Activated CD4-positive, alpha-beta T cell treated with anti-CD3 and anti-CD28 coated beads for 24 hours (primary cell): ENCODE measurements at places on chromosomes 12 and 14.

DNA sequence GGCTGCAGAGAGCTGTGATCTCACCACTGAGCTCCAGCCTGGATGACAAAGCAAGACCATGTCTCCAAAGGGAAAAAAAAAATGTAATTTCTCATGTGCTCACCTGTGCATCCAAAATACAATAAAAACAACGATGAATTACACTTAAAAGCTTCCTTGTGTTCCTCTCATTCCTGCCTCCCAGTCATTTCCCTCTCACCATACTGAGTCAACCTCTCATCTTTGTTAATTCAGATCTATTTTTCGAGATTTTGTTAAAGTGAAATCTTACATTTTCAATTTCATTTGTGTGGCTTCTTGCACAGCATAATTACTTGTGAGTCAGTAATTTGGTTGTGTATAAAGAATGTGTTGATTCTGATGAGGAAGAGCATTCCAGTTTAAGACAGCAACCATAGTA, 1203.2 kb downstream of the TMEM121 start:
- DNase-seq = no peak

GRCh38 chr12:57149245-57149900, 2.0 kb upstream of the LRP1-AS start:
- no peak for DNase-seq

- DNase-seq = no peak
These were observed 39.4 kb downstream of the MLXIP start for GRCh38 chr12:122117979-122118378.

DNA sequence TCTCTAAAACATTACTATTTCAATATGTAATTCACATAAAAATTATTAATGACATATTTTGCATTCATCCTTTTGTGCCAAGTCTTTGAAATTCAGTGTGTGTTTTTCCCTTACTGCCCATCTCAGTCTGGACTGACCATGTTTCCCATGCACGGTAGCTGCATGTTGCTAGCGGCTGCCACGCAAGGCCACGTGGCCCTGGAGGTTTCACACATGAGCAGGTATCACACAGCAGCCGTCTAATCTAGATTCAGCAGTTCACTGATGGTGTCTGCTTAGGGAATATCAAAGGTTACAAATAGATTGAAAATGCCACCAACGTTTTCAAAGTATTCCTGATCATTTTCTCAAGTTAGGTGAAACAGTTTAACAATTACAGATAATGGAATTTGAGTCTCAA, 234.8 kb upstream of the FKBP4 start:
- DNase-seq = no peak

DNA sequence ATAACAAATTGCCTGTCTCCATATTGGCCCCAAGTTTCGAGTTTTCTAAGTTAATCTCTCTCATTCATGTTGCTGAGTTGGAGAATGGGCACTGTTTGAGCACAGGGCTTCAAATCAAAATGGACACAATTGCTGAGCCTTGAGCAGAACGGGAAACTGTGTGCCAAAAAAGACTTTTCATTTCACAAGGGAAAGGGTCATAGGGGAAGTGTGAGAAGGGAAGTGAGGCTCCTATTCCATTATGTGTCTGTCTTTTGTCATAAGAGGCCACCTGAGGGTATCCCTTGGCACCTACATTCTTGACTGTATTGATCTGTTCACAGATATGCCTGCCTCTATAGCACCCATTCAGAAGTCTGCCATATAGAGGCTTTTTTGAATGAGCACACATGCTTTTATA, 59.1 kb downstream of the TTLL5 start:
- no peak for DNase-seq

DNA sequence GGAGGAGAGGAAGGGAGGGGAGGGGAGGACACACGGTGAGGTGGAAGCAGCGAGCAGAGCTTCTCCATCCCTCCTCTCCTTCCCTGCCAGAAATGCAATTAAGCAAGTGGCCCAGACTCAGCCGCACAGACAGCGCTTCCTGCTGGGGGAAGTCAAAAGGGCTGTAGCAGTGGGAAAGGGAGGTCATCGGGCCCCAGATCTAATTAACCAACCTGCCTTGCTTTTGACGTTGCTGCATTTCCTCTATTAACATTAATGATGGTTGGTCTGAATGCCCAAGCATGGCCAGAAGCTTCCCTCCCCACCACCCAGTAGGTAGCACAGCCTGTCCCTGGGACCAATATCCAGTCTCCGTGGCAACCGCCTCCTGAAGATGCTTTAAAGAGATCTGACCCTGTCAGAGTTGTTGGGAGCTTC, 4.6 kb upstream of the NGB start:
- no peak for DNase-seq

DNA sequence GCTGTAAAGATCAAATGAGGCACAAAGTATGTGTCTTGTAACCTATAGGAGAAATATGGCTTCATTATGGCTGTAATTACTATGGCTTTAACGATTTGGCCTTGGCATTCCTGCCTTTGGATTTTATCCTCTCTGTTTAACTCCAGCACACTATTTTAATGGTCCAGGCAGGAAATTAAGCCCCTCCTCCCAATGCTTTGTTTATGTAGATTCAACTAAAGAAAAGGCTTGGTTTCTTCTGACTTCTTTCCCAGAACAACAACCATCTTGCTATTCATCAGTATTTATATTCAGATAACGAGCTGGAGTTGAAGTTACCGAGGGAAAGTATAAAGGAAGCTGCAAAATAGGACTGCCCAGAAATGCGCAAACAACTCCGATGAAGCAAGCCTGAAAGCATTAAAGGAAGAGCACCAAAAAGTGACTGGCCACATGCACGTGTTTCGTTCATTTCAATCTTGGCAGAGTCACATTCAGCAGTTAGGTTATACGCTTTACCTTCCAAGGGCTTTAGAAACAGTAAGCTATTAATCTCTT, 104.6 kb downstream of the NELL2 start:
- DNase-seq = no peak

GRCh38 chr14:79580414-79580813, 630.9 kb downstream of the DIO2 start:
- no peak for DNase-seq

GRCh38 chr14:95098984-95099599, 58.2 kb downstream of the DICER1 start:
- DNase-seq = no peak

GRCh38 chr14:103361867-103362266, 23.3 kb upstream of the MARK3 start:
- DNase-seq = no peak

GRCh38 chr12:91722072-91722471, 423.6 kb downstream of the BTG1 start:
- DNase-seq = peak; percentile 5

DNA sequence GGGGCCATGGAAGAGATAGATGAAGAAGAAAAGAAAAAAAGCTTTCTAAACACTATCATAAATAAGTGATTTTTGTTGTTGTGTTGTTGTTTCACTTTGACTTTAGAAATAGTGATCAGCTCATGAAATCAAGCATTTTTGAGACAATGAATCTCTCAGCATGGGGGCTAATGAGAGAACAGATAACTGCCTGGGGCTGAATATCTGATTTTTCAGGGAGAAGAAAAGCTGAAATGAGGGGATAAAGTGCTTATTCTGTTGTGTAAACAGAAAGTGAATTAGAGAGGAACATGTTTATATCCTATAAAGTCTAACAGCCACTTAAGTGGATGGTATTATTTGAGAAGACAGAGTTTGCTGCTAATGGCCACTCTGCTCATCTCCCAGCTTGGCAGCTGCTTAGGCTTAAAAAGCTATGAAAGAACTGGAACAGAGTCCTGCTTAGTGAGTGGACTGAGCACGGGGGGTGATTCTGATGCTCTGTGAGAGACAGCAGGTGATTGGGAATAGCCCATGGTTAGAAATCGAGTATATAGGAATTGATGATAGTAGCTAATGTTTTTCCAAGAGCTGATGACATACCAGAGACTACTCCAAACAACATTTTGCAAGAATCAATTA, 646.1 kb upstream of the TMEM132C start:
- DNase-seq = no peak

- no peak for DNase-seq
These were observed 19.1 kb upstream of the SLC17A8 start for GRCh38 chr12:100337727-100338126.

DNA sequence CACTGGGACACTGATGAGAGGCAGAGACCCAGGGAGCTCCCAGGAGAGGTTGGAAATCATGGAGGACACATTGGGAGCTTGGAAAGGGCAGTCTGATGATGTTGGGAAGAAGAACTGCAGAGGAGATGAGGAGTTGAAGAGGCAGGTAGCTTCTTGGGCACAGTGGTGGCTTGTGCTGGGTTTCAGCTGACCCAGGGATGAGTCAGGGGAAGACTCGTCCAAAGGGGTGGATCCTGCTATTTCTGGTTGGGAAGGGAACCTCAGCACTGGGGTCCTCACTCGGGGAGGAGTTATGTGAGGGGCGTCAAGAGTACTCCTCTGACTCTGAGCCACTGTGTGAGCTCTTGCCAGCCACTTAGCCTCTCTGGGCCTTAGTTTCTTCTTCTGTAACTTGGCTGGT, 11.5 kb downstream of the ADCY4 start:
- DNase-seq = no peak

GRCh38 chr14:92491782-92492181, 21.8 kb upstream of the RIN3 start:
- DNase-seq = no peak

- no peak for DNase-seq
These were observed 10.2 kb downstream of the EP400 start for GRCh38 chr12:131959641-131960589.

DNA sequence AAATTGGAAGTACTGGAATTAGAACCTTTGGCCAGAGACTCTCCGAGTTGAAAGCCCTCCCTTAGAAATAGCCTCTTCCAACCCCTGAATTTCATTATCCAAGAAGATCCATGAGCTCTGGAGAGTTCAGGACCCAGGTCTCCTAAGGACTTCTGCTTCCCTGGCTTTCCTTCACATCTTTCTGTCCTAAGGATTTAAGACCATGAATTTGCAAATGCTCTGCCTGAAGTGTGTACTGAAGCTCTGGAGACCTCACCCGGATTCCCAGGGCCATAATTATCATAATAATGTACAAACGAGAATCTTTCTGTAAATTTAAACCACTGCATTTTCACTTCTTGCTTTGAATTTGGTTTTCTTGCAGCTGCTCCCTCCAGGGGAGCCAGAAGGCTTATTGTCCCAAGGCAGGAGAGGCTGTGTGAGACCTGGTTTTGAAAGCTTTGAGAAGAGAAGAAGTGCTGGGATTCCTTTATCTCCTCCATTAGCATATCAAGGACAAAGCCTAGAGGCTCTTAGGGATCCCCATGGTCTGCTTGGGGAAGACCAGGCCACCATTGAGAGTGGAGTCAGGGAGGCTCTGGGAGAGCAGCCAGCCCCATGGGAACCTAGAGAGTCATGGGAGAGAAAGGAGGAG, 41.1 kb downstream of the GLRX5 start:
- DNase-seq = no peak

- DNase-seq = peak; percentile 3
These were observed 78.0 kb upstream of the SSTR1 start for GRCh38 chr14:38129705-38130104.

DNA sequence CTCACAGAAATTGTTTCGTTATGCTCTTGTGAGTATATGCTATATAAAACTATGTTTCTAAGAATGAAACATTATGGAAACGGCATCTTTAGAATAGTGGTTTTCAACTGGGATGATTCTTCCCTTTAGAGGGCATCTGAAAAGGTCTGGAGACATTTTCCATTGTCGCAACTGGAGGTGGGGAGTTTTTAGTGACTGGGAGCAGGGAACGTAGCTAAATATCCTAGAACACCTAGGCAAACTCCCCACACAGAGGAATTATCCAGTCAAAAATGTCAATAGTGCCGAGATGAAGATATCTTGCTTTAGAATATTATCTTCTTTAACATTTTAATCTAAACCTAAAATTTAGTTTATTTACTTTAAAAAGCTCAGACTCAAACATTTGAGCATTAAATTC, 486.1 kb upstream of the FOXG1 start:
- DNase-seq = no peak

DNA sequence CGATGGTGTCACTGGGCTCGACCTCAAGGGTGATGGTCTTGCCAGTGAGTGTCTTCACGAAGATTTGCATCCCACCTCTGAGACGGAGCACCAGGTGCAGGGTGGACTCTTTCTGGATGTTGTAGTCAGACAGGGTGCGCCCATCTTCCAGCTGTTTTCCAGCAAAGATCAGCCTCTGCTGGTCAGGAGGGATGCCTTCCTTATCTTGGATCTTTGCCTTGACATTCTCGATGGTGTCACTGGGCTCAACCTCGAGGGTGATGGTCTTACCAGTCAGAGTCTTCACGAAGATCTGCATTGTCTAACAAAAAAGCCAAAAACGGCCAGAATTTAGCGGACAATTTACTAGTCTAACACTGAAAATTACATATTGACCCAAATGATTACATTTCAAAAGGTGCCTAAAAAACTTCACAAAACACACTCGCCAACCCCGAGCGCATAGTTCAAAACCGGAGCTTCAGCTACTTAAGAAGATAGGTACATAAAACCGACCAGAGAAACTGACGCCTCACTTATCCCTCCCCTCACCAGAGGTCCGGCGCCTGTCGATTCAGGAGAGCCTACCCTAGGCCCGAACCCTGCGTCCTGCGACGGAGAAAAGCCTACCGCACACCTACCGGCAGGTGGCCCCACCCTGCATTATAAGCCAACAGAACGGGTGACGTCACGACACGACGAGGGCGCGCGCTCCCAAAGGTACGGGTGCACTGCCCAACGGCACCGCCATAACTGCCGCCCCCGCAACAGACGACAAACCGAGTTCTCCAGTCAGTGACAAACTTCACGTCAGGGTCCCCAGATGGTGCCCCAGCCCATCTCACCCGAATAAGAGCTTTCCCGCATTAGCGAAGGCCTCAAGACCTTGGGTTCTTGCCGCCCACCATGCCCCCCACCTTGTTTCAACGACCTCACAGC, 717 bp downstream of the UBC start:
- peak; percentile 92 for DNase-seq

DNA sequence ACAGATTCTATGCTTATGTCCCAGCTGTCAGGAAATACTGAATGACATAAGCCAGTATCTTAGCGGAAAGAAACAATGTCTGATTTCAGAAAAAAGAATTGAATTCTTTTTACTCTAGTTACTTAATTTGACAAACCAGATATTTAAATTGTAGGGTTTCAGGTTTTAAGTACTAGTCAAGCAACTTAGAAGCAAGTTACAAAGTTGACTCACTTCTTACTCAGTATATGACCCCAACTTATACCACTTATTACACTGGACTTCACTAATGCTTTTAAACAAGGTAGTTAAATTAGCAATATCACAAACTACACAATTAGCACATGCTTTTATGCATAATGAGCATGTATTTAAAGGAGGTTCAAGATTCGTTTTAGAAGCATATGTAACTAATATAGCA, 7.1 kb downstream of the GMFB start:
- no peak for DNase-seq

GRCh38 chr12:84811291-84811690, 101.3 kb downstream of the SLC6A15 start:
- no peak for DNase-seq

GRCh38 chr12:18690653-18691052, 47.2 kb downstream of the PLCZ1 start:
- no peak for DNase-seq

DNA sequence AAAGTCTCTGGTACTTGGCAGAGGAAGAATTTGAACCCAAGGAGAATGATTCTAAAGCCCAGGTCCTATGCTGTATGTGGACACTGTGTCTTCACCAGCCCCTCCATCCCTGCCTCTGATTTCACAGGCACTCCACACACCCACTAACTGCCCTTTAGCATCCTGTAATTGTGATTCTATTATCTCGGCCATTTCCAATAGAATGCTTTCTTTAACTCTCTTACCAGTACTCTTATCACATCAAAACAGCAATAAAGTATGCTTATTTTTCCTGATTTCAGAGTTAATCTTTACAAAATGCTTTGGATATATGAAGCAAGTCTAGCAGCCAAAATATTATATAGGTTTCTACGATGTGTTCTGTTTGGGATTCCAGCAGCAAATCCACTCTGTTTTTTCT, 37.9 kb upstream of the BTG1 start:
- DNase-seq = no peak
